ENCODE measurements at places on chromosomes 1 and 21.

DNA sequence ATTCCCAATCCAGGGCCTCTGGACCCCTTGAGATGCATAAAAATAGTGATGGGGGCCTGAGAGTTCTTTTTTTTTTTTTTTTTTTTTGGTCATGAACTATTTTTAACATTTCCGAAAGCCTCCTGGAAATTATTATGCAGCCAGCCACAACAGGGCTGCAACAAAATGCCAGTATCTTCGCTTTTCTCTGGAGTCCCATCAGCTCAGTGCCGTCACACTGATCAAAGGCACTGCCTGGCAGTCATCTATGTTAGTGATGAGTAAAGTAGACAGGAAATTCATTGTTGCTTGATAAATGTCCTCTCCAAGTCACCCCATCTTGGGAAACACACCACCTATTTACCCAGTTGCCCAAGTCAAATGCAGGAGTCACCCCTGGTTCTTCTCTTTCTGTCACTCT is 15.2 kb upstream of the PEF1 start:
- no peak for DNase-seq

DNA sequence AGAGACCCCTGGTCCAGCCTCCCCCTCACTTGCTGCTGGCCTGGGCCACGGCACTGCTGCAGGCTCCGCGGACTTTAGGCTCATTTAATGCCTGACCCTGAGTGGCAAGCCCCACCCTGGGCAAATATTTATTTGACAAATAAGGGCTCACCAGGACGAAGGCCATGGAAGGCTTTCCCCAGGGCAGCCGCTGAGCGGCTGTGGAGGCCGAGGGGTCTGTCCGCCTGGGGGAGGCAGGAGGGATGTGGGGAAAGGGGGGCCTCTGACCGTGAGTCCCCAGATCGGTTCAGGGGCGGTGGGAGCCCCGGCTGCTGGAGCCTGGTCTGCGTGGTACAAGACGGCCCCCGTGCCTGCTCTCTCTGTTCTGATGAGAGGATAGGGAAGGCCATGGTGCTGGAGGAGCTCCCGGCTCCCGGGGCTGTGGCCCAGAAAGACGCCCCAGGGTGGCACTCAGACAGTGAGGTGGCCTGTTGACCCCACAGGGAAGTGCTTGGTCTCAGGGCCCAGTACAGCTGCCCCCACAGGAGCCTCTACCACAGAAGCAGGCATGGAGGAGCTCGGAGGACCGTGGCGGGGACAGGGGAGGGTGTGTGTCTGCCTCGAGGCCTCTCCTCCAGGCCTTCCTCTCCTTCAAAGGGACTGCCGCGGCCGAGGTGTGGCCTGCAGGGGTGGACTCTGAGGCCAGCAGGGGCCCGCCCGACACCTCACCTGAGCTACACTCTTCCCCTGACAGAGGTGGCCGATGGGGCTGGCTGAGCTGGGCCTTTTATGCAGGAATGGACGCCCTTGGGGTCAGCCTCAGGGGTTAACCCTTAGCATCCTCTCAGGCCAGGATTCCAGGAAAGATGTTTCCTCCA is 9.1 kb upstream of the C1orf159 start:
- no peak for DNase-seq

GRCh38 chr1:159974350-159974965 is 20.4 kb upstream of the SLAMF9 start:
- no peak for DNase-seq

DNA sequence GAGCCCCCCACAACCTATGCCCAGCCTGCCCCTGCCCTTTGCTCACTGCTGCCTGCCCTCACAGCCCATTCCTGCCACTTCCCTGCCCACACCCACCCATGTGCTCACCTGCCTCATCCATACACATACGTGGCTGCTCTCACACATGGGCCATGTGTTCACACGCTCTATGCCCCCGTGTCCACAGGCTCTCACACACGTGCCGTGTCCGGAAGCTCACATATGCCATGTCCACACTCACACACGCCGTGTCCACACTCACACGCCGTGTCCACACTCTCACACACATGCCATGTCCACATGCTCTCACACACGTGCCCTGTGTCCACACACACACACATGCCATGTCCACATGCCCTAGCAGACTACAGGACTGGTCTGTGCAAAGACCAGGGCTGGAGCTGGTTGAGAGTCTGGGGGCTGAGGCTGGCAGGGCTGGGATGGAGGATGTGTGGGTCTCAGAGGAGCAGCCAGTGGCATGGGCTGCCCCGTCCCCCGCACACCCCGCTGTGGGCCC is 583 bp upstream of the RNF223 start:
- DNase-seq = no peak

DNA sequence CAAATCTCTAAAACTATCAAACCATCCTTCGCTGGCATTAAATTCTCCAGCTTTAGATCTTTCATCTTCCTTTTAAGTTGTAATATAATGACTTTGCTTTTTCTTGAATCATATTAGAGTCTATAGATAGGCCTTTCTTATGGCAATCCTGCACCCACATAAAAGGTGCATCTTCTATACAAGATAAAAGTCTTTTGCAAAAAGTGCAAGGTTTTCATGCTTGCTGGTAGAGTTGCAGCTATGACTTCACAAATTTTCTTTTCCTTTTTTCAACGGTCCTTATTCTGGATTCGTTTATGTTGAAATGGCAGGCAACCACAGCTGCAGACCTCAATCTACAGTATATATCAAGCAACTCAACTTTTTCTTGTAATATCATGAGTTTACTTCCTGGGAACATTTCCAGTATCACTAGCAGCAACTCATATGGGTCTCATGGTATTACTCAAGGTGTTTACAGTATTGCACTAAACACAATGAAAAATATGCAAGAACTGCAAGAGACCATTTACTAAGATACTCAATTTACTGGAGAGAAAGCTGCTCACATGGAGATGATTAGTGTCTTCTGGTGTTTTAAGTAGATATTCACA is 22.1 kb downstream of the OMA1 start:
- DNase-seq = no peak

DNA sequence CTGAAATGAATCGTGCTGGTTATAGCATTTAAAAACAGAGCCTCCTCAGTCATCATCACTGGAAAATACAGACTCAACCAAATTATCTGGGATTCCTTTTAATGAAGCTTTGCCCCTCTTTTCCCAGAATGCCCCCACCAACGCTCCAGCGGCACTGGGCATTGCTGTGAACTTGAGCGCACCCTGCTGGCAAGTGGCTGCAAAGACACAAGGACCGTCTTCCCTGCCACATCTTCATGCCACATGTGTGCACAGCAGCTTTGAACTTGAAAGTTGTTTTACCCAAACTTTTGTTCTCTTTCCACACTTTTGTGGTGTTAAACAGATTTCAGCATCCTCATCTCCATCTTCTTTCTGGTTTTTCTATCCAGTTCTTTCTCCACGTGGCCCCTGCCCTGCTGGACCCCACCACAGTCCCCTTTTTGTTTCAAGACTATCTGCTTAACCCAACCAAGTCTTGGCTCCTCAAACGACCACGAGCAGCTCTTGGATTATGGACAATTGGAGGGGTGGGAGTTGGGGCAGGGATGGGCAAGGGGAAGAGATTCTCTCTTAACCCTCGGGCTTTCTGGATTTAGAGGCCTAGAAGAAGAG is 12.8 kb upstream of the LMX1A start:
- no peak for DNase-seq
